ENCODE measurements at places on chromosomes 1 and 21. TPM values are rescaled to one million over a fixed set of nuclear protein-coding genes. Genes with fewer than 3 reads are reported as not detected.

DNA sequence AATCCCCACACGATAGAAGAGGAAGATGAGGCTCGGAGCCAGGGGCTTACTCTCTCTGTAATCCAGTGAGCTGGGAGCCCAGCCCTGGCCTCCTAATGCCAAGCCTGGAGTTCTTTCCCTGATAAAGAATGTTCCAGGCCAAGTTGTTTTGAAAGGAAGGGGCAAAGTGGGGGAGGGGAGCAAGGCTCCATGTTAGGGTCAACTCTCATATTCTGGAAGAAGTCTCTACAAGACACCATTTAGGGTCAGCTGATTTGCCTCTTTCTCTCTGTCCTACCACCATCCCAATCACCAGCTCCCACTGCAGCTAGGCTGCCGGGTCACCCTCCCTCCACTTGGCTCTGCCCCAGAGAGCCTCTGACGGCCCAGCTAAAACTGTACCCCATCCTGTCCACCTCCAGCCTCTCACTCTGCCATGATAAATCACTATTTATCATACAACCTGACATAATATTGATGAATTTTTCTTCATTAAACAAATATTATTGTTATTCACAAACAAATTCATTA, 95.0 kb downstream of the GLIS1 start:
- H3K4me1 ChIP-seq, result no peaks in the 10 kb centered on the region
- peaks cover 57% of the 10 kb centered on the region for H3K27me3 ChIP-seq
- no peak overlapping the region for H3K4me3 ChIP-seq
- no peak overlapping the region for H3K27ac ChIP-seq
- no peaks in the 10 kb centered on the region for H3K36me3 ChIP-seq

DNA sequence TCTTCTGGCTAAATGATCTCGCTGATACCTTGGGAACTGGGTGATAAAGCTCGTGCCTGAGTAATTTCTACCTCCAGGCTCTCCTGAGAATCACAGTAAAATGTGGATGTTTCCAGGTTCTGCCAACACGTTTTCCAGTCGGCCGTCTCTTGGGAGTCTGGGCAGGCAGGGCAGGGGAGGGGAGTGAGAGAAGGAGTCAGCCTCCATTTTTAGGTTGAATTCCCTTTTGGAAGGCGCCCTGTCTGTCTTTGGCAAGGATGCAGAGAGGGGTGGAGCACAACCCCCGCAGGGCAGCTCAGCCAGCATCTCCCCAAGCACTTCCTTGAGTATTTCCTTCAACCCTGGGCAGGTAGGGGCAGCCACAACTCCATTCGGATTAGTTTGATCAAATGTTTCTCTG, 15.5 kb upstream of the ACTRT2 start:
- no peak overlapping the region for H3K4me3 ChIP-seq
- no peak overlapping the region for H3K27ac ChIP-seq
- H3K4me1 ChIP-seq, result no peaks in the 10 kb centered on the region
- no peak for DNase-seq
- H3K27me3 ChIP-seq, result peaks cover 14% of the 10 kb centered on the region

- no peak for DNase-seq
- no peaks in the 10 kb centered on the region for H3K27me3 ChIP-seq
- H3K36me3 ChIP-seq, result peaks cover 14% of the 10 kb centered on the region
- peaks cover 10% of the 10 kb centered on the region for H3K4me1 ChIP-seq
- no peak overlapping the region for H3K27ac ChIP-seq
Observed at GRCh38 chr1:23441446-23442148, 17.0 kb upstream of the TCEA3 start.

DNA sequence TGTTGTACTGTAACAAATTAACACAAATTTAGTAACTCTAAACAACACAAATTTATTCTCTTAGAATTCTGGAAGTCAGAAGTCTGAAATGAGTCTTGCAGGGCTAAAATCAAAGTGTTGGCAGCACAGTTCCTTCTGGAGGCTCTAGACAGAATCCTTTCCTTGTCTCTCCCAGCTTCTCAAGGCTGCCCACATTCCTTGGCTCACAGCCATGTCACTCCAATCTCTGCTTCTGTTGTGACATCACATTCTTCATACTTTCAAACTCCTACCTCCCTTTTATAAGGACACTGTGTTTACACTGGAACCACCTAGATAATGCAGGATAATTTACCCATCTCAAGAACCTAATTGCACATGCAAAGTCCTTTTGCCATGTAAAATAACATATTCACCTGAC, 225.0 kb upstream of the PRMT6 start:
- no peaks in the 10 kb centered on the region for H3K36me3 ChIP-seq
- H3K27me3 ChIP-seq, result no peaks in the 10 kb centered on the region
- no peak overlapping the region for H3K27ac ChIP-seq
- no peak for DNase-seq
- H3K4me1 ChIP-seq, result no peaks in the 10 kb centered on the region

- H3K4me3 ChIP-seq, result peak overlapping the region; percentile 86
- peaks cover 29% of the 10 kb centered on the region for H3K4me1 ChIP-seq
- no peaks in the 10 kb centered on the region for H3K27me3 ChIP-seq
- peaks cover 27% of the 10 kb centered on the region for H3K36me3 ChIP-seq
- no peak overlapping the region for H3K27ac ChIP-seq
Observed at GRCh38 chr1:109984190-109984455, 442 bp upstream of the AHCYL1 start.

GRCh38 chr1:25959611-25960010, 38.3 kb downstream of the PAFAH2 start:
- no peak overlapping the region for H3K27ac ChIP-seq
- no peak overlapping the region for H3K4me3 ChIP-seq
- peaks cover 31% of the 10 kb centered on the region for H3K36me3 ChIP-seq
- no peaks in the 10 kb centered on the region for H3K4me1 ChIP-seq
- H3K27me3 ChIP-seq, result no peaks in the 10 kb centered on the region

Gene SYPL2
- 0.20 TPM for total RNA-seq

Gene KCNN3
- total RNA-seq, result 0.04 TPM

Gene CFHR1
- not detected for total RNA-seq

Measured in K562 (cell line).